ENCODE measurements at places on chromosomes 4 and X. TPM values are rescaled to one million over a fixed set of nuclear protein-coding genes. Genes with fewer than 3 reads are reported as not detected.
A peak's percentile ranks its signal among the peaks of the same experiment; 100 is the strongest.

- H3K27ac ChIP-seq, result no peak overlapping the region
- H3K4me1 ChIP-seq, result no peaks in the 10 kb centered on the region
- peaks cover 3% of the 10 kb centered on the region for H3K27me3 ChIP-seq
- no peak for DNase-seq
Observed at GRCh38 chr4:75605928-75606327, 24.4 kb downstream of the CDKL2 start.

- H3K4me1 ChIP-seq, result peaks cover 28% of the 10 kb centered on the region
- no peak overlapping the region for H3K4me3 ChIP-seq
- peaks cover 2% of the 10 kb centered on the region for H3K27me3 ChIP-seq
- no peaks in the 10 kb centered on the region for H3K36me3 ChIP-seq
- no peak overlapping the region for H3K27ac ChIP-seq
Observed at GRCh38 chr4:140296335-140297220, 76.9 kb upstream of the SCOC start.

DNA sequence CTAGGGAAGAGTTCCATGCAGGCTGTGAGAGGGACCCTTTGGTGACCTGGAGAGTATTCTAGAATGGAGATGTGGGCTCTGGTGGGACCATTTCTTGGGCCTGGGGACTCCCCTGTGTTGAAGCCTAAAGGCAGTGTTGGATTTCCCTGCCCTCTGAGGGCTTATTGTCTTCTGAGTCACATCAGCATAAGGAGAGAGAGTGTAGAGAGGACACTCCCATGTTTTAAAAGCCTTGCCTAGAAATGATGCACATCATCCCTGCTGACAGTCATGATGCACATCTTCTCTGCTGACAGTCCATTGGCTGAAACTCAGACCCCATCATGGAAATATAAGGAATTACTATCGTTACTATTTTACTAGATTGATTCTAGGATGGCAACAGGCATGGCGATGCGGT lies 51.9 kb downstream of the FAM114A1 start:
- DNase-seq, result no peak
- H3K36me3 ChIP-seq, result peaks cover 16% of the 10 kb centered on the region
- H3K27me3 ChIP-seq, result no peaks in the 10 kb centered on the region
- peaks cover 4% of the 10 kb centered on the region for H3K4me1 ChIP-seq
- no peak overlapping the region for H3K4me3 ChIP-seq

GRCh38 chr4:142809559-142809958 lies 36.5 kb downstream of the INPP4B start:
- no peak overlapping the region for H3K4me3 ChIP-seq
- no peak overlapping the region for H3K27ac ChIP-seq
- H3K36me3 ChIP-seq, result no peaks in the 10 kb centered on the region

DNA sequence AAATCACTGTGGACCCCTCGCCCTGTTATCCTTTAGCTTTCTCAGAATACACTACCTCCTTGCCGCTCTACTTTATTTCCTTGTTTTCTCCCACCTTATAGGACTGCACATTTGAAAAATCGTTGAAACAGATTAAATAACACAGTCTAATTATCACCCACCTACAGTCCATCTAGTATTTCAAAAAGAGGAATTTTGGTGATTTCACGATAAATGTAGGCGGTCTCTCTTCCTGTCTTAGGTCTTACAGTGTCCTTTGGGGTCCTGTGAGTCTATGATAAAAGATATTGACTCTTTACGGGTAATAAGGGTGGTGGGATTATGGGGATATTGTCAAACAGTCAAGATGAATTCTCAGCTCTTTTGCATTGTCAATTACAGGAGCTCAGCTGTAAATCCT lies 2.4 kb upstream of the TBL1X start:
- no peaks in the 10 kb centered on the region for H3K27me3 ChIP-seq
- H3K36me3 ChIP-seq, result no peaks in the 10 kb centered on the region
- H3K4me1 ChIP-seq, result peaks cover 7% of the 10 kb centered on the region
- H3K4me3 ChIP-seq, result no peak overlapping the region
- no peak for DNase-seq

DNA sequence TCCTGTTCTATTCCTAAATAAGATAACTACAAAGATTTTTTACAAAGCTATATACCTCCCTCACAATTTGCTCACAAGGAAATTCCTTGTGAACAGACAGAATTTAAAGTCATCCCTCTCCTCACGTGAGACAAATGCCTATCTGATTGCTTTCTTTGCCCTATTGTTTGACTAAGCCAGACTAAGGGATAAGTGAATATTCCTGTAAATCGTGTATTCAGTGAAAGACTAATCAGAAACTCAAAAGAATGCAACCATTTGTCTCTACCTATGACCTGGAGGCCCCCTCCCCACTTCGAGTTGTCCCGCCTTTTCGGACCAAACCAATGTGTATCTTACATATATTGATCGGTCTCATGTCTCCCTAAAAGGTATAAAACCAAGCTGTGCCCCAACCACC lies 15.3 kb upstream of the ZBTB33 start:
- H3K27ac ChIP-seq, result no peak overlapping the region
- no peak overlapping the region for H3K4me3 ChIP-seq
- no peak for DNase-seq
- H3K27me3 ChIP-seq, result no peaks in the 10 kb centered on the region
- no peaks in the 10 kb centered on the region for H3K4me1 ChIP-seq

DNA sequence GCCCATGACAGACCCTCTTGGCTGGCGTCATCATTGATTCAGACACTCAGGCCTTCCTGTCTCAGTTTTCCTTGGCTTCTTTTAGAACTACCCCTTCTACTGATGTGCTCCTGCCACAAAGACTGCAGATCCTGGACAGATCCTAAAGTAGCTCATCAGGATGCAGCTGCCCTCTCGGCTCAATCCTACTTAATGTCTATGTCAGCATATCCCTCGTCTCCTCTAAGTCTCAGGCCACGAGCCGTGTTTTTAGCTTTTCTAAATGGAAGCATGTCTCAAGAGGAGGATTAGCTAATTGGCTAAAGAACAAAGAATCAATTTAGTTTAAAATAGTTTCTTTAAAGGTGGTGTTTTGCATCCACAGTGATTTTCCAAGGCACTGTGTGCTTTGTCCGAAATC lies 447.7 kb downstream of the STIM2 start:
- no peaks in the 10 kb centered on the region for H3K4me1 ChIP-seq
- H3K27ac ChIP-seq, result no peak overlapping the region
- DNase-seq, result no peak
- no peaks in the 10 kb centered on the region for H3K36me3 ChIP-seq
- peaks cover 3% of the 10 kb centered on the region for H3K27me3 ChIP-seq

GRCh38 chr4:101415962-101416361 lies 68.6 kb upstream of the PPP3CA start:
- no peaks in the 10 kb centered on the region for H3K36me3 ChIP-seq
- DNase-seq, result no peak
- H3K27ac ChIP-seq, result no peak overlapping the region
- H3K27me3 ChIP-seq, result peaks cover 2% of the 10 kb centered on the region
- peaks cover 40% of the 10 kb centered on the region for H3K4me1 ChIP-seq

DNA sequence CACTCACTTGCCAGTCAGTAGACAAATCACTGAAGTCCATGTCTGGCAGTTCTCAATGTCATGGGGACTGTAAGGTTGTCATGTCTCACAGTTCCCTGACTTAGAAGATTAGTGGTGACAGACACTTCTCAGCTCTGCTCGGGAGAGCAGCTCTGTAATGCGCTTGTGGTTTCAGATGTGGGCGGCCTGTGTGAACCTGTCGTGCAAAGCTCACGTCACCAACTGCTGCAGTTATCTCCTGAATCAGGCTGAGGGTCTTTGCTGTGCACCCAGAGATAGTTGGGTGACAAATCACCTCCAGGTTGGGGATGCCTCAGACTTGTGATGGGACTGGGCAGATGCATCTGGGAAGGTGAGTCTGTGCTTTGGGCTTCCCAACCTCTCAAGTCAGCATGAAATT lies at the start of gene IL9R:
IL9R (plus strand) TSS at position 261 of the 400 bp plus-strand sequence; CDS start at position 325, 64 bp downstream.
- DNase-seq, result no peak
- H3K4me3 ChIP-seq, result peak within 1 kb of the TSS; percentile 28
- no peaks in the 10 kb centered on the region for H3K4me1 ChIP-seq
- peaks cover 21% of the 10 kb centered on the region for H3K27me3 ChIP-seq

DNA sequence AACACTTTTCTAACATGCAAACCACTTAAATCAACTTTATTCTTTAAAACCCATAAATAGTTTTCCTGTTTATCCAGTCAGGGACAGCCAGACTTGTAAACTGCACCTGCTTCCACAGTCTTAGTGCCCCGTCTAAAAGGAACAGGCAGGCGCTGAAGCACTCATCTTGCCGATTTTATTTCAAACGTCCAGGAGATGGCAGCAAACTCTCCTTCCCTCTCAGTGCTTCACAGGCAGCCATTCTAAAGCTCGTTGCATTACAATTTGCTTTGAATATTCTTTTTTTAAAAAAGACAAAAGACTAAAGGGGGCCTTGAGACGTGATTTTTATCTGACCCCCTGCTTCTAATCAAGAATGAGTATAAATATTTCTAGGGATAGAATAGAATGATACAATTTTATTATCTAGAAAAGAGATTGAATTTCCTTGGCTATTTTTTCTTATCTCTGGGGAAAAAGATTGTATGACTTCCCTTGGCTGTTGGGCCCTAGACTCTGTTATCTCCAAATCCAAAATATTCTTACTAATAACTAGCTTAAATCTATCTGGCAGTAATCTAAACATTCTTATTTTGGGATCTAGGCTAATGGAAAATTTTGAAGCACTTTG lies 93.6 kb upstream of the MYOZ2 start:
- H3K4me3 ChIP-seq, result no peak overlapping the region
- H3K27me3 ChIP-seq, result no peaks in the 10 kb centered on the region
- H3K27ac ChIP-seq, result no peak overlapping the region
- H3K4me1 ChIP-seq, result peaks cover 7% of the 10 kb centered on the region
- H3K36me3 ChIP-seq, result no peaks in the 10 kb centered on the region
- peak; percentile 63 for DNase-seq

DNA sequence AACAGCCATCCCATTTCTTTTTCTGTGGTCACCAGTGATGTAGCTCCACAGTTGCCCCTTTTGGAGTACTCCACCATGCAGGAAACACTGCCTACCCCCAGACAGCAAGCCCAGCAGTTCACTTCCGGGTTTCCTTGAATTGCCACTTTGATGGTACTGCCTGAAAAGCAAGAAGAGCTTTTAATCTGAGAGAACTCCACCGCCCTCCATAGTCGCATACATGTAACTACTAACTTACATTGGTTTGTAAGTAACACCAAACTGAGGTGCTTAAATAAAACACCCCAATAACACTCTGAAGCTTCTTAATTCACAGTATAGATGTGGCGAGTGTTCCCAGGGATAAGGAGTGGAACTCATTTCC lies 53.6 kb upstream of the HPSE start:
- peaks cover 19% of the 10 kb centered on the region for H3K4me1 ChIP-seq
- peaks cover 3% of the 10 kb centered on the region for H3K27me3 ChIP-seq
- DNase-seq, result no peak

GRCh38 chrX:120302434-120302833 lies 8.8 kb downstream of the TMEM255A start:
- DNase-seq, result no peak
- H3K27me3 ChIP-seq, result peaks cover 2% of the 10 kb centered on the region

GRCh38 chr4:76090241-76090691 lies 15.8 kb downstream of the ART3 start:
- DNase-seq, result no peak
- H3K4me3 ChIP-seq, result no peak overlapping the region
- H3K27ac ChIP-seq, result no peak overlapping the region
- peaks cover 5% of the 10 kb centered on the region for H3K4me1 ChIP-seq
- no peaks in the 10 kb centered on the region for H3K36me3 ChIP-seq

GRCh38 chrX:72216973-72217372 lies 21.9 kb downstream of the ERCC6L start:
- H3K4me3 ChIP-seq, result no peak overlapping the region
- no peaks in the 10 kb centered on the region for H3K4me1 ChIP-seq
- H3K27me3 ChIP-seq, result no peaks in the 10 kb centered on the region
- H3K27ac ChIP-seq, result no peak overlapping the region
- H3K36me3 ChIP-seq, result peaks cover 16% of the 10 kb centered on the region

- H3K4me3 ChIP-seq, result no peak overlapping the region
- peaks cover 2% of the 10 kb centered on the region for H3K27me3 ChIP-seq
- no peak for DNase-seq
- peaks cover 8% of the 10 kb centered on the region for H3K4me1 ChIP-seq
- peaks cover 12% of the 10 kb centered on the region for H3K36me3 ChIP-seq
- no peak overlapping the region for H3K27ac ChIP-seq
Observed at GRCh38 chr4:106301393-106302061, 14.5 kb downstream of the TBCK start.

DNA sequence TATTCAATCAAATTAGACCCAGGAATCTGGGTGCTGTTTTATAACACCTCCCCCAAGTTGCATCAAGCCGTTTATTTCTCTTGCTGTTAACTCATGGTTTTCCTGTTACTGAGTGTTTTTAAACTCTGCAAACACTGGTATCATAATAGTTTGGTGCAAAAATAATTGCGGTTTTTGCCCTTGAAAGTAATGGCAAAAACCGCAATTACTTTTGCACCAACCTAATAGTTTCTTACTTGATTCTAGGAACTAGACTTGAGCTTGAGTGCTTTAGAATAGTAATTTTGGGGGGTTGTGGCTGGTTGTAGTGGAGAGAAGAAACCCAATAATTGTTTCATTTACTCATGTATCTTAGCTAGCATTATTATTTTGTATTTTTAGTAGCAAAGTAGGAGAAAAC lies 156.6 kb downstream of the FHIP1A start:
- no peak for DNase-seq
- no peak overlapping the region for H3K4me3 ChIP-seq
- no peaks in the 10 kb centered on the region for H3K36me3 ChIP-seq
- H3K4me1 ChIP-seq, result no peaks in the 10 kb centered on the region

- DNase-seq, result no peak
- peaks cover 23% of the 10 kb centered on the region for H3K4me1 ChIP-seq
- no peak overlapping the region for H3K4me3 ChIP-seq
- no peak overlapping the region for H3K27ac ChIP-seq
- H3K36me3 ChIP-seq, result peaks cover 4% of the 10 kb centered on the region
Observed at GRCh38 chr4:13561673-13562072, 17.4 kb upstream of the NKX3-2 start.

DNA sequence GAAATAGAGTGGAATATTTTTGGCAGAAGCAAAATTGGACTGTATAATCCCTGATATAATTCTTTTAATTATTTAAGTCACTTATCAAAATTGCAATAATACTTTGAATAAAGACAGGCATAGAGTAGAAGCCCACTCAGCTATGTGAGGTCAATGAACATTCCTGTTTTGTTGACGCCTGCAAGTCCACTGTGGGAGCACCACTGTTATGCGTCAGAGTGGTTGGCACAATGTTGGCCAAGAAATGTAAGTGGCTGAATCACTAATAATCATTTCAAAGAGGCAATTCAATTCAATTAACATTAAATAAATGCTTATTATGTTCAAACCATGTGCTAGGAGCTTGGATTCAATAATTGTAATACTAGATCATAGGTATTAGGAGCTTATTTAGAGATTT lies 221.0 kb downstream of the SPCS3 start:
- no peak overlapping the region for H3K4me3 ChIP-seq
- DNase-seq, result no peak
- H3K27me3 ChIP-seq, result no peaks in the 10 kb centered on the region
- H3K36me3 ChIP-seq, result no peaks in the 10 kb centered on the region

GRCh38 chrX:120356084-120356483 lies 5.8 kb upstream of the ATP1B4 start:
- no peaks in the 10 kb centered on the region for H3K4me1 ChIP-seq
- H3K4me3 ChIP-seq, result no peak overlapping the region
- DNase-seq, result no peak
- no peaks in the 10 kb centered on the region for H3K36me3 ChIP-seq

GRCh38 chr4:16289897-16290554 lies 63.8 kb upstream of the TAPT1 start:
- no peaks in the 10 kb centered on the region for H3K27me3 ChIP-seq
- no peak overlapping the region for H3K4me3 ChIP-seq
- DNase-seq, result peak; percentile 14
- no peak overlapping the region for H3K27ac ChIP-seq
- H3K36me3 ChIP-seq, result no peaks in the 10 kb centered on the region
- peaks cover 27% of the 10 kb centered on the region for H3K4me1 ChIP-seq

FGD1 gene
- 15.6 TPM for total RNA-seq

SSX2B gene
- total RNA-seq, result not detected

CXorf65 gene
- not detected for total RNA-seq

RTL9 gene
- not detected for total RNA-seq

UNC5C gene
- total RNA-seq, result 0.97 TPM

SASH3 gene
- not detected for total RNA-seq

SUPT20HL2 gene
- total RNA-seq, result not detected

Data from endothelial cell (in vitro differentiated cells).